ENCODE measurements at places on chromosomes 13 and 19.

- DNase-seq = no peak
These were observed 135.0 kb downstream of the KDM4B start for GRCh38 chr19:5103812-5104410.

DNA sequence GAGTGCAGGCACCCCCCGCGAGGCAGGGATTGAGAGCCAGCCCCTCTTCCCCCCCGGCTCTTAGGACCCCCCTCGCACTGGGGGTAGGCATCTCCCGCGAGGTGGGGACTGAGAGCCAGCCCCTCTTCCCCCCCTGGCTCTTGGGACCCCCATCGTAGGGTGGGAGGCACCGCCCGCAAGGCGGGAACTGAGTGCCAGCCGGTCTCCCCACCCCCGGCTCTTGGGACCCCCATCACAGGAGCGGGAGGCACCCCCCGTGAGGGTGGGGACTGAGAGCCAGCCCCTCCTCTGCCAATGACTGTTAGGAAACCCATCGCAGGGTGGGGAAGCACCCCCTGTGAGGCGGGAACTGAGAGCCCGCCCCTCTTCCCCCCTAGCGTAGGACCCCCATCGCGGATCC, 363.4 kb upstream of the SPRY2 start:
- no peak for DNase-seq

DNA sequence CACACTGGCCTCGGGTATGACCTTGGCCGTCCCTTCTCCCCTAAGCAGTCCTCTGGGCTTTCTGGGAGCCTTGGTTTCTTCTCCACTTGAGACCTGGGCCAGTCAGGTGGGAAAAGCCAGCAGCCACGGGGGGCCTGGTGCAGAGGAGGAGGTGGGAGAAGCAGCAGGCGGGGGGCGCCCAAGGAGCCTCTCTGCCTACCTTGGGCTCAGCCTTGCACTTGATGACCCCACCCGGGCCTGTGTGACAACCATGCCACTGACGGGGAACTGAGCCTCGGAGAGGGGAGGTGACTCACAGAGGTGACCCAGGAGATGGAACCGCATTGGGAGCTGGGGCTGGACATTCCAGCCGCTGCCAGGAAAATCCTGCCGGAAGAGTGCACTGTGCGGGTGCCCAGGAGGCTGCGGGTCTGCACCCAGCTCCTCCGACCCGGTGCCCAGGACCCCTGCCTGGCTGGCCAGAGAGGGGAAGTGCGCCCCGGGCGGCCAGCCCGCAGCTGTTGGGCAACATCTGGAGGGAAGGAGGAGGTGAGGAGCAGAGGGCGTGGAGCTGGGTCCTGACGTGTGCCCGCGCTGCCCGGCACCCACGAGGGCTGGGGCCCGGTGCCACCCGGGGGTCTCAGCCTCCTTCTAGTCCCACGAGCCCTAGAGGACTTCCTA, 23.4 kb upstream of the SLC7A10 start:
- DNase-seq = no peak

GRCh38 chr13:49694446-49694845, 3.2 kb upstream of the EBPL start:
- DNase-seq = no peak

DNA sequence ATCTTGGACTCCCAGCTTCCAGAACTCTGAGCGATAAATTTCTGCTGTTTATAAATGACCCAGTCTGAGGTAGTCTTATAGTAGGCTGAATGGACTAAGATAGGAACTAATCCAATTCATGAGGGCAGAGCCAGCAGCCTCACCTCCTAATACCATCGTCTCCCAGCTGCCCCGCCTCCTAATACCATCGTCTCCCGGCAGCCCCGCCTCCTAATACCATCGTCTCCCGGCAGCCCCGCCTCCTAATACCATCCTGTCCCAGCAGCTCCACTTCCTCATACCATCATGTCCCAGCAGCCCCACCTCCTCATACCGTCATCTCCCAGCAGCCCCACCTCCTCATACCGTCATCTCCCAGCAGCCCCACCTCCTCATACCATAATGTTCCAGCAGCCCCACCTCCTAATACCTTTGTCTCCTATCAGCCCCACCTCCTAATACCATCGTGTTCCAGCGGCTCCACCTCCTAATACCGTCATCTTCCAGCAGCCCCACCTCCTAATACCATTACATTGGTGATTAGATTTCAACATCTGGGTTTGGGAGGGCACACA, 2.4 kb upstream of the ARGLU1 start:
- no peak for DNase-seq

GRCh38 chr19:17703824-17704463, 15.3 kb upstream of the MAP1S start:
- DNase-seq = no peak
